Smooth muscle cell of the brain vasculature (primary cell): ENCODE measurements at places on chromosomes 5 and 9.

- DNase-seq = no peak
Observed at GRCh38 chr5:23635938-23636337, 128.5 kb downstream of the PRDM9 start.

- no peak for DNase-seq
Observed at GRCh38 chr9:114662081-114662989, 4.7 kb upstream of the TEX53 start.

GRCh38 chr9:3948826-3949556, 350.9 kb downstream of the GLIS3 start:
- DNase-seq = no peak

DNA sequence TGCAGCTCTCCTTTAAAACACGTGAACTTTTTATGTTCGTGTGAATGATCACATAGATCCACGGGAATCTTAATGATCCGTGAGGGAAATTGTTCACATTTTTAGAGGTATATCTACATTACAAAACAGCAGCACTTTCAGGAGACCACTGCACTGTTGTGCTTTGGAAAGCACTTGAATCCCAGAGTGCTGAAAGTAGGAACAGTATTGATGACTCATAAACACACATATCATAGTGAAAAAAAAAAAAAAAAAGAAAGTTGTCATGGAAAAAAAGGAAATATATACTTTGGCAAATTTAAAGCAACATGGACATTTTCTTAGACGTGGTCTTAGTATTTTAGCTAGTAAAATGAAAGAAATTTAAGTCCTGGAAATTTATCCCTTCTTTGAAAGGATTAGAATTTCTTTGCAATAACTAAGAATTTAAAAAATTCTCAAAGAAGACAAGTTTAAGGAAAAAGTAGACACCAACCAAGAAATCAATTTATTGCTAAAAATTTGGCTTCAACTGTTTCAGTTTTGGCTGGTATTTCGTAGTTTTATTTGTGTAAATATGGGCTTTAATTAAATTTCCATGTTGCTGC, 55.4 kb downstream of the ADGRV1 start:
- no peak for DNase-seq

DNA sequence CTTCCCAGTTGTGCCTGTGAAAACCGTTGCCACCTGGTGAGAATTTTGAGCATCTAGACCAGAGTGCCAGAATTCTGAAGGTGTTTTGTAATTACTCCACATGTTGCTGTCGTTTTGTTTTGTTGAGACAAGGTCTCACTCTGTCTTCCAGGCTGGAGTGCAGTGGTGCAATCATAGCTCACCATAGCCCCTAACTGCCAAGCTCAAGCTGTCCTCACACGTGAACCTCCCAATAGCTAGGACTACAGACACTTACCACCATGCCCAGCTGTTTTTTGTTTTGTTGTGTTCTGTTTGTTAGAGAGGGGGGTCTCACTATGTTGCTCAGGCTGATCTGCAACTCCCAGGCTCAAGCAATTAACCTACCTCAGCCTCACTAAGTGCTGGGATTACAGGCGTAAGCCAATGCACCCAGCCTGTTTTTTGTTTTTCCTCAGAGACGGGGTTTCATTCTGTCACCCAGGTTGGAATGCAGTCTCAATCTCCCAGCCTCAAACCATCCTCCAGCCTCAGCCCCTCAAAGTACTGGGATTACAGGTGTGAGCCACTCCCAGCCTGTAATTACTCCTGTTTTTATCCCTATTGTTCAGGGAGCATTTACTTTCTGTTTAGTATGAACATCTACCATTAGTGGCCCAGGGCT, 121.1 kb upstream of the DMRT1 start:
- DNase-seq = no peak

DNA sequence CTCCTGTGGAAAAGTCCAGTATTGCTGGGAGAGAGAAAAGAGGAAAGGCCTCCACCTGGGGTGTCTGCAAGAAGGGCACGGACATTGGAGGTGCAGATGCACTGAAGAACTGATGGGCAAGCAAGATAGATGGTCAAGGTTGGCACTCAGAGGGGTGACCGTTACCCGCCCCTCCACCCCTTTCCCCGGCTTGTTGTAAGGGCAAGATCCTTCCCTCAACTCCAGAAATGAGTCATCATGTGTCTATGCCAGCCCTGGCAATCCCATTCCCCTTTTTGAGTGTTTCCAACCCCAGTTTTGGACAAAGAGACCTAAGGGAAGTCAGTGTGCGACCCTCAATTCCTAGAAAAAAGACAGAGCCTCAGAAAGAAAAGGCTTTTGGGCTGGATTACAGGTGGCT, 34.9 kb upstream of the ATP6V1G1 start:
- DNase-seq = no peak
